ENCODE measurements at places on chromosomes 5 and 9.

DNA sequence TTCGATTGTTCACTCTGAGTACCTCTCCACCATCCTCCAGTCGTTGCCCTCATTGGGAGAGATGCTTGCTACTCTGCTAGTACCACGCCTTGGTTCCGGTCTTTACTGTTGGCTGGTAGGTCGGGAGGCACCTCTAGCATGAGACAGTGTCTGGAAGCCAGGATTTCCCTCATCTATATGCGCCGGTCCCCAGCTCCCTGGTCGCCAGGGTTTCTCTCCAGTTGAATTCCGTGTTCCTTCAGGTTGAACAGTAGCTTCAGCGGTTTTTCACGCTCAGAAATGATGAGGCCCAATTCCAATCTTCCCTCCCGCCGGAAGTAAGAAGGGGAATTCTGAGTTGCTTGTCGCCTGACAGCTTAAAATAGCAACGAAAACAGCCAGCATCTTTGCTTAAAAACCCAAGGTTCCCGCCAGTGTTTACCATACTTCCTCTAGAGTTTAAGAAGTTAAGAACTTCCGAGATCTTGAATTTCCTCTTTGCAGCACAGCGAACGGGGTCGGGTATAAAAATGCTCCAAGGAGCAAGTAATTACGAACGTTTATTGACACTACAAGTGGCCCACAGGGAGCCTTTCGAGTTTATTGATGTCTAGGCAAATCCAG lies 1.3 kb upstream of the ST8SIA4 start:
- no peaks in the 10 kb centered on the region for H3K36me3 ChIP-seq
- peaks cover 22% of the 10 kb centered on the region for H3K4me1 ChIP-seq
- no peaks in the 10 kb centered on the region for H3K27me3 ChIP-seq
- H3K4me3 ChIP-seq, result peak overlapping the region; percentile 99
- peak overlapping the region; percentile 90 for H3K27ac ChIP-seq

- no peak overlapping the region for H3K27ac ChIP-seq
- H3K36me3 ChIP-seq, result no peaks in the 10 kb centered on the region
- H3K4me1 ChIP-seq, result no peaks in the 10 kb centered on the region
- no peak overlapping the region for H3K4me3 ChIP-seq
Measured at GRCh38 chr5:15612915-15613635, 113.1 kb downstream of the FBXL7 start.

DNA sequence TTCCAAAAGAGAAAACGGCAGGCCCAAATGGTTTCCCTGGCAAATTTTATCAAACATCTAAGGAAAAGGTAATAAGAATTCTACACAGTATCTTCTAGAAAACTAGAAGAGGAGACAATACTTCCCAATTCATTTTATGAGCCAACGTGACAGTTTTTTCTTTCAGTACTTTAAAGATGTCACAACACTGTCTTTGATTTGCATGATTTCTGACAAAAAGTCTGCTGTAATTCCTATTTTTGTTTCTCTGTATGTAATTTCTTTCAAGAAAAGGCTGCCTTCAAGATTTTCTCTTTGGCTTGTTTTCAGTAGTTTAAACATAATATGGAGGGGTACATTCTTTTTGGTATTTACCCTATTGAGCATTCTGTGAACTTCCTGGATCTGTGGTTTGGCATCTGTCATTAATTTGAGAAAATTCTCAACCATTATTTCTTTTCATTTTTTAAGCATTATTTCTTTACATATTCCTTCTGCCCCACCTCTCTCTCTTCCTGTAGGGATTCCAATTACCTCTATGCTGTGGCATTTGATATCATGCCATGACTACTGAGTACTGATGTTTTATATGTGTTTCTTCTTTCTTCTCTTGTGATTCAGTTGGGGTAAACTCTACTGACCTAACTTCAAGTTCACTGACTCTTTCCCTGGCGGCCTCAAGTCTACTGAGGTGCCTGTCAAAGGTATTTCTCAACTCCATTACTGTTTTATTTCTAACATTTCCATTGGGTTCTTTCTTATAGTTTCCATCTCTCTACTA lies 32.2 kb downstream of the ANKS6 start:
- peaks cover 16% of the 10 kb centered on the region for H3K36me3 ChIP-seq
- no peaks in the 10 kb centered on the region for H3K4me1 ChIP-seq
- no peaks in the 10 kb centered on the region for H3K27me3 ChIP-seq
- no peak overlapping the region for H3K4me3 ChIP-seq

GRCh38 chr9:115439641-115440040 lies 321.7 kb upstream of the TNC start:
- no peak overlapping the region for H3K27ac ChIP-seq
- H3K36me3 ChIP-seq, result no peaks in the 10 kb centered on the region
- H3K4me3 ChIP-seq, result no peak overlapping the region
- H3K4me1 ChIP-seq, result no peaks in the 10 kb centered on the region
- no peak for DNase-seq

DNA sequence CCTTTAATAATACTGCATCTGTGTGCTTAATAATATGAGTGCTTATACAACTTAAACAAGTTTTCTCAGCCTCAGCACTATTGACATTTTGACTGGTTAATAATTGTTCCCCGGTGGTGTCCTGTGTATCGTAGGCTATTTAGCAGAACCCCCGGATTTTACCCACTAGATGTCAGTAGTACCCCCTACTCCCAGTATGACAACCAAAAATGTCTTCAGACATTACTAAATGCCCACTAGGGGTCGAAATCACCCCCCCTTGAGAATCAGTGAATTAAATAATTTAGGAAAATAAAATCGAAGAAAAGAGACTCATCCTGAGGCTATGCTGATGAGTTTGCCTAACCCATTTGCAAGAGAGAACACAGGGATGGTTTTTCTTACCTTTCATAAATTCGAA lies 166.3 kb downstream of the ATP10B start:
- no peaks in the 10 kb centered on the region for H3K36me3 ChIP-seq
- H3K27ac ChIP-seq, result no peak overlapping the region
- no peaks in the 10 kb centered on the region for H3K27me3 ChIP-seq
- H3K4me3 ChIP-seq, result no peak overlapping the region
- DNase-seq, result no peak

- no peaks in the 10 kb centered on the region for H3K4me1 ChIP-seq
- no peak overlapping the region for H3K27ac ChIP-seq
- no peaks in the 10 kb centered on the region for H3K27me3 ChIP-seq
- DNase-seq, result no peak
- no peaks in the 10 kb centered on the region for H3K36me3 ChIP-seq
- H3K4me3 ChIP-seq, result no peak overlapping the region
Measured at GRCh38 chr5:44574678-44575077, 185.5 kb upstream of the FGF10 start.

DNA sequence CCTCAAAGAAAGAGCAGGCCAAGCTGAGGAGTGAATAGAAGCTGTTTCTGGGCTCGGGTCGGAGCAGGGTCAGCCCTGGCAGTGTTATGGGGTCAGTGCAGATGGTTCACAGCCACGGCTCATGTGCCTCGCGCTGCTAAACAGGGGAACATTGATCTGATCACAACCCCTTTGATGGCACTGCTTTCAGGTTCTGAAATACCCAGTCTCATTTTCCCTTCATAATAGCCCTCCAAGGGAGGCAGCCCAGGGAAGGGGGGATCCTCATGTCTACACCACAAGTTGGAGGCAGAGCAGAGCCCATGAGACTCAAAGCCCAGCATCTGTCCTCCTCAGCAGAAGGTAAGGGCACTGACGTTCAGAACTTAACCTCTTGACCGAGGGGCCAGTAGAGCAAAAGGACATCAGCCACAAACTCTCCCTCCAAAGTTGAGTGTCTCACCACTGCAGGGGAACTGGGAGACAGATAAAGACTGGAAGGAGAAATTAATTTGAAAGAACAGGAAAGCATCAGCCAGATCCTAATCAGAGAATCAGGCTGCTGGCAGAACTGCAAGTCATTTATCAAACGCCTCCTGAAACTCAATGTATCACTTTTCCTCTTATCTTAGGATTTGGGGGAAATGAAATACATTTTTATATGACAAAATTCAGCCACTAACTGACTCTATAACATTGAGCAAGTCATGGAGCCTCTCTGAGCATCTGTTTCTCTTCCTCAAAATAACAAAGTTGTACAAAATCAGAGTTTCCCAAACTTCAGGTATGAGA lies 110.6 kb downstream of the SH3TC2 start:
- no peaks in the 10 kb centered on the region for H3K4me1 ChIP-seq
- no peaks in the 10 kb centered on the region for H3K27me3 ChIP-seq
- no peaks in the 10 kb centered on the region for H3K36me3 ChIP-seq
- H3K27ac ChIP-seq, result no peak overlapping the region
- no peak overlapping the region for H3K4me3 ChIP-seq
- no peak for DNase-seq

DNA sequence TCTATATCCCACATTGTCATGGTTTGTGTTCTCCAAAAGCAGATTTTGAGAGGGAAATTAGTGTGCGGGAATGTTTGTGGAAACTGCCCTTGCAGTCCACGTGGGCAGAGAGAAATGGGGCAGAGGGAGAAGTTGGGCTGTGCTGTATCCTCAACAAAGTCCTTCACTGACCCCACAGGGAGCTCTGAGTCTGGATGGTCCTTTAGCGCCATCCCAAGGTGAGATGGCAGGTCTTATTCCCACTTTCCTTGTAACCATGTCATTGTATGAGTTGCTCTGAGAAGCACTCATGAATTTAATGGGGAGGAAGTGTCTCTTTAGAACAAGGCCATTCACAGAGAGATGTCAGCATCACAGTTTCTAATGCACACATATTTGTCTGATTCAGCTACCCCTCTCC lies 127.1 kb downstream of the ANKRD18B start:
- peaks cover 3% of the 10 kb centered on the region for H3K4me1 ChIP-seq
- peaks cover 6% of the 10 kb centered on the region for H3K27me3 ChIP-seq
- H3K4me3 ChIP-seq, result no peak overlapping the region
- no peak for DNase-seq
- no peaks in the 10 kb centered on the region for H3K36me3 ChIP-seq

DNA sequence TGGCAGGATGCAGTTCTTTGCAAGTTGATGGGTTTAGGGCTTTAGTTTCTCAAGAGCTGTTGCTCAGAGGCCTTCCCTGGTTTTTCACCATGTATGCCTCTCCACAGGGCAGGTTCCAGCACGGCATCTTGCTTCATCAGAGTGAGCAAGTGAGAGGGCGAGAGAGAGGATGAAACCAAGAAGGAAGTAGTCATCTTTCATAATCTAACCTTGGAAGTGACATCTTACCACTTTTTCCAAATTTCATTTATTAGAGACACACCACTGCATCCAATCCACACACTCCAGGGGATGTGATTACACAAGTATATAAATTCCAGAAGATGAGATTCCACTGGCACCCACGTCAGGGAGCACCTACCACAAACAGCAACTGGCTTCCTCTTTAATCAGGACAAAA lies 294.4 kb downstream of the MARCHF11 start:
- no peaks in the 10 kb centered on the region for H3K4me1 ChIP-seq
- H3K27ac ChIP-seq, result no peak overlapping the region

DNA sequence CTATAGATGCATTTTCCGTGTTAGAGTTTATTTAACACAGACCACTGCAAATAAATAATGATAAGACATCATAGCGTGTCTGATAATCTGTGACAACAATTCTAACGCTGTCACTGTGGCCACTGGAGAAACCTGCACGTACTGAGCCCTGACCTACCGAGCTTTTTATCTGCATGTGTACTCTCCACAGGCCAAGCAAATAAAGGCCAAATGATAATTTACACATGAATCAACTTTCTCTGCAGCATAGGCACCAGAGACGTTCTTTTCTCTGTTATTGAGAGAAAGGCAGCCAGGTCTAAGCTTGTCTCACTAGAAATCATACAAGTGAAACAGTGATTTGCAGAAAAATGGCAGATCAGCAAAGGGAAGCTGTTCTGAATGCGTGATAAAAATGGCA lies 75.8 kb downstream of the POU5F2 start:
- no peaks in the 10 kb centered on the region for H3K36me3 ChIP-seq
- no peaks in the 10 kb centered on the region for H3K27me3 ChIP-seq
- no peak overlapping the region for H3K27ac ChIP-seq
- no peak for DNase-seq
- no peaks in the 10 kb centered on the region for H3K4me1 ChIP-seq
- no peak overlapping the region for H3K4me3 ChIP-seq

GRCh38 chr5:177109810-177110209 lies 23.1 kb downstream of the FGFR4 start:
- H3K27ac ChIP-seq, result no peak overlapping the region
- H3K36me3 ChIP-seq, result no peaks in the 10 kb centered on the region
- no peaks in the 10 kb centered on the region for H3K27me3 ChIP-seq
- DNase-seq, result no peak

DNA sequence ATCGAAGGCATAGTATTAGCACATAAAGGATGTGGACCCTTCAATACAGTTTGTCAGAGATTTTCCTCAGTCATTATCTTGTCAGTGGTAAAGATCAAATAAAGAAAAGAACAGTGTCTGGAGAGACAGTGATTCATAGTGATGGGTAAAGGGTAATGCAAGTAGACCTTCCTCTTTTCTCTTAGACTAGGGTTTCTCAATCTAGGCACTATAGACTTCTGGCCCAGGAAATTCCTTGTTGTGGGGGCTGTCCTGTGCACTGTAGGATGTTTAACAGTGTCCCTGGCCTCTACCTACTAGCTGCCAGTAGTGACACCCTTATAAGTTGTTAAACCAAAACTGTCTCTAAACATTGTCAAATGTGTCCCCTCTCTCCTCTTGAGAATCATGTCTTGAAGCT lies 6.9 kb downstream of the CAMK4 start:
- DNase-seq, result no peak
- H3K36me3 ChIP-seq, result no peaks in the 10 kb centered on the region
- peak overlapping the region; percentile 78 for H3K27ac ChIP-seq
- peak overlapping the region; percentile 2 for H3K4me3 ChIP-seq

- DNase-seq, result no peak
- no peaks in the 10 kb centered on the region for H3K36me3 ChIP-seq
- no peaks in the 10 kb centered on the region for H3K4me1 ChIP-seq
- no peak overlapping the region for H3K27ac ChIP-seq
Measured at GRCh38 chr5:72121052-72121779, 13.9 kb downstream of the MAP1B start.

- peak overlapping the region; percentile 11 for H3K4me3 ChIP-seq
- no peak for DNase-seq
- no peaks in the 10 kb centered on the region for H3K36me3 ChIP-seq
- H3K27me3 ChIP-seq, result peaks cover 33% of the 10 kb centered on the region
Measured at GRCh38 chr5:175609526-175609925, 48.3 kb upstream of the HRH2 start.

DNA sequence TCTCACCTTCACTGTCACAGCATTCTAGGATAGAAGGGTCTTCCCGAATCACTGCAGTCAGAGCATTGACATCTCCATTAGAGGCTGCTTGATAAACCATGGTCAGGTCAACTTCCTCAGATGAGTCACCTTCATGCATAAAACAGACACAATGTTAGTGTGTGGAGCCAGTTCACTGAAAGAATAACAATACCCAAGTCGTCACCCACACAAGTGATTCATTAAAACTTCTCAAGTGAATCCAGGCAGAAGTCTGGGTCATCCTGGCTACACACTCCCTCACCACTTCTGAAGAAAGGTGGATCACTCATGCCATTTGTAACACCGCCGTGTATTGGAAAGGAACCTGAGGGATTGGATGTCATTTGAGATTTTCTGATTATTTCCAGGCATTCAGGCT lies 49.6 kb downstream of the ANKRD55 start:
- H3K27me3 ChIP-seq, result no peaks in the 10 kb centered on the region
- H3K36me3 ChIP-seq, result no peaks in the 10 kb centered on the region
- no peak overlapping the region for H3K4me3 ChIP-seq
- H3K4me1 ChIP-seq, result no peaks in the 10 kb centered on the region
- DNase-seq, result no peak
- no peak overlapping the region for H3K27ac ChIP-seq

GRCh38 chr9:91271156-91271555 lies 90.6 kb downstream of the AUH start:
- no peaks in the 10 kb centered on the region for H3K27me3 ChIP-seq
- DNase-seq, result no peak
- H3K36me3 ChIP-seq, result no peaks in the 10 kb centered on the region
- H3K4me1 ChIP-seq, result no peaks in the 10 kb centered on the region
- no peak overlapping the region for H3K27ac ChIP-seq
- no peak overlapping the region for H3K4me3 ChIP-seq
